Stimulated activated CD8-positive, alpha-beta memory T cell treated with anti-CD3 and anti-CD28 coated beads, Interleukin-7, amount 100 ng/mL, for 1 hour (primary cell): ENCODE measurements at places on chromosomes 6 and 20.

DNA sequence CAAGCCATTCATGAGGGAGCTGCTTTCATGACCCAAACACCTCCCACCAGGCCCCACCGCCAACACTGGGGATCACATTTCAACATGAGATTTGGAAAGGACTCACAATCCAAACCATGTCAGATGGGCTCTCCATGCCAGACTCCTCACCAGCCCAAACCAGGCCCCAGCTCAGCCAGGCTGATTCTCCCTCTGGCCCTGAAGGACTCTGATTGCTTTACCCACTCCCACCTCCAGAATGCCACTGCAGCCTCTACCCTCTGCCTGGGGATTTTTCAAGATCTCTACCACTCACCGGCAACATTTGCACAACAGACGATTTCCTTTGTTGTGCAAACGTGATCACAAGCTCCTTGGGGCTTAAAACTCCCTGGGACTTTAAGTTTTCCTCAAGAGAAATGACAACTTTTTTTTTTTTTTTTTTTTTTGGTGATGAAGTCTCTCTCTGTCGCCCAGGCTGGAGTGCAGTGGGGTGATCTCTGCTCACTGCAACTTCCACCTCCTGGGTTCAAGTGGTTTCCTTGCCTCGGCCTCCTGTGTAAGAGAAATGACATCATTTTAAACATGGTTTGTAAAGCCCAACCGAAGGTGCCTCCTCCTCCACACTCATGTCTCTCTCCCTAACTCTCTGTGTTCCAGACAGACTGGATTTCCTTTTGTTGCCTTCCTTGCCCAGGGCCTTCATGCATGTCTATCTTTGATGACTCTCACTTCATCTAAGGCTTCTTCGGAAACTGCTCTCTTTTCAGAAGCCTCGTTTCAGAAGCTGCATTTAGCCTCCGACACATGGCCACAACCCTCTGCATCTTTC lies 147.0 kb downstream of the CDH26 start:
- DNase-seq = no peak

DNA sequence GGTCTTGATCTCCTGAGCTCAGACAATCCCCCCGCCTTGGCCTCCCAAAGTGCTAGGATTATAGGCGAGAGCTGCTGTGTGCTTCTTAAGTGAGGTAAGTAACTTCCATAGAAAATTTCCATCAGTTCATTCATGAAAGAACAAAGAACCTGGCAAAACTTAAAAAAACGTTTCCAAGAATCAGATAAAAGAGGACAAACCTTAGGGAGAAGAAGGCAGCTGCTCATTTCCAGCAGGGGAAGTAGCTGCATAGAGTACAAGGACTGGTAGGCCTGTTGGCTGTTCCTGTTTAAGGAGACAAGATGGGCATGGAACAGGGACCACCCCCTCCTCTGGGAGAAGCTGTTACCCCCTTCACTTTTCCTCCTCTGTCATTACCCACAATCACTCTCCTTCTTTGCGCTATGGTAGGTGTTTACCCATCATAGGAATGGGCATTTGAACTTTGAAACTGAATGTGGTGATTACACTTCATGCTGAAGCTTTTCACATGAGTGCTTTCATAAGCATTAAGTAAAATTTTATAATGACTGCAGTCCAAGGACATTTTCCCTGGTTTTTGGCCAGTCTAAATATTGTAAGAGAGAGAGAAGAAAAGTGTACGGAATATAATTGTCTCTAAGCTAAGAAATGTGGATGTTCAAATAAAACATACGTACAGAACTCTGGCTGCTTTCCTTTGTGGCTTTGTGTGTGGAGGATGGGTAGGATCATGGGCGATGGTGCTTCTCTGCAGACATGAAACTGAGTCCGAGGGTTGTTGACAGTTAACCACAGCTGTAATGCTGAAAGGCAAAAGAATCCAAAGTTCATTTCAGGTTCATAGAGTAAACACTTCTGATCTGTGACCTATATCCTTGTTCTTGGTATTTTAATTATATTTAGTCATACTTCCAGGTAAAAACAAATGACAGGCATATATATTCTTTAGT lies 56.4 kb downstream of the CCN2 start:
- DNase-seq = no peak

DNA sequence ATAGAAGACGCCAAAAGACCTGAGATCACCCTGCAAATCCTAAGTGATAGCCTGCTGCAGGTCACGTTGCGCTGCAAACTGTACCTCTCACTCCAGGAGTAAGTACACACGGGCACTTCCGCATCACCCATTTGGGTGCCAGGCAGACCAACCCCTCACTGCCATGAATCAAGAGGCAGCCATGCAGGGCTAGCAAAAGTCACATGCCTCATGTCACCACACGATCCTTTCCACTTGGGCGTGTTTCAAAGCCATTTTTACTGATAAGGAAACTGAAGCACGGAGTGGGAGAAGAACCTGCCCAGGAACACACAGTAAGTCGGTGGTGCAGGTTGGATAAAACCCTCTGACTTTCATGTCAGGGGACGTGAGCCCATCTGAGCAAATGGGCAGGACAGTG lies 37.0 kb downstream of the BPIFB1 start:
- no peak for DNase-seq

GRCh38 chr6:14202947-14203346 lies 85.4 kb downstream of the CD83 start:
- DNase-seq = no peak

GRCh38 chr6:113129991-113130390 lies 727.2 kb upstream of the MARCKS start:
- DNase-seq = no peak

GRCh38 chr6:147075381-147075780 lies 128.8 kb upstream of the STXBP5 start:
- DNase-seq = no peak

- no peak for DNase-seq
Observed at GRCh38 chr6:97282238-97282725, 734 bp downstream of the MMS22L start.

DNA sequence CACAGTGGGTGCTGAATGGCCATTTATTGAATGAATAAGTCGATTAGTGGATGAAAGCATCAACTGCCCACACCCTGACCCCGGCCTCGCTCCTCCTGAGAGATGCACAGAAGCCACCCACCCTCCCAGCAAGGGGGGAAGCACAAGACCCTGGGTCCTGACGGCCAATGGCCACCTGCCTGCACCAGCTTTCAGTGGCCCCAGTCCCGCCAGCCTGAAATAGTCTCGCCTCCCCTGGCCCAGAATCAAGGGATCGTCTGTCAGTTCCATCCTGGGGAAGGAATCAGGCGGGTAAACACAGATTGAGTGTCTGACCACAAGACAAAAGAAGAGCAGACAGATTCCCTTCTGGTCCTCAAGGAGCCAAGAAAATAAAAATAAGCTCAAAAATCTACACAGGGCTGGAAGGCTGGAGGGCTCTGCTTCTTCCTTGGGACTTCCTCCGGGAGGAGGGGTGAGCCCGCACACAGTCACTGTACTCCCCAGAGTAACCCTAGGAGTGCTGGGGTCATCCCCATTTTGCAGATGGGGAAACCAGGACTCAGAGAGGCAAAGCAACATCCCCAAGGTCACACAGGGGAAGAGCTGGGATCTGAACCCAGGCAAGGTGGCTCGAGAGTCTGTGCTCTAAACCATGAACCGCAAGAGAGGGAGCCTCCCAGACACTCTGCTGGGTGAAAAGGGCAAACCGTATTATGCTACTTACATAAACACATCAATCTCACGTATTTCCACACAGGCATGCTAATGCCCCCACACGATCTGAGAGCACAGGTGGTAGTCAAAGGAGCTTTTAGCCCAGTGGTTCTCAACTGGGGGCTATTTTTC lies 7.8 kb downstream of the PREX1 start:
- no peak for DNase-seq

DNA sequence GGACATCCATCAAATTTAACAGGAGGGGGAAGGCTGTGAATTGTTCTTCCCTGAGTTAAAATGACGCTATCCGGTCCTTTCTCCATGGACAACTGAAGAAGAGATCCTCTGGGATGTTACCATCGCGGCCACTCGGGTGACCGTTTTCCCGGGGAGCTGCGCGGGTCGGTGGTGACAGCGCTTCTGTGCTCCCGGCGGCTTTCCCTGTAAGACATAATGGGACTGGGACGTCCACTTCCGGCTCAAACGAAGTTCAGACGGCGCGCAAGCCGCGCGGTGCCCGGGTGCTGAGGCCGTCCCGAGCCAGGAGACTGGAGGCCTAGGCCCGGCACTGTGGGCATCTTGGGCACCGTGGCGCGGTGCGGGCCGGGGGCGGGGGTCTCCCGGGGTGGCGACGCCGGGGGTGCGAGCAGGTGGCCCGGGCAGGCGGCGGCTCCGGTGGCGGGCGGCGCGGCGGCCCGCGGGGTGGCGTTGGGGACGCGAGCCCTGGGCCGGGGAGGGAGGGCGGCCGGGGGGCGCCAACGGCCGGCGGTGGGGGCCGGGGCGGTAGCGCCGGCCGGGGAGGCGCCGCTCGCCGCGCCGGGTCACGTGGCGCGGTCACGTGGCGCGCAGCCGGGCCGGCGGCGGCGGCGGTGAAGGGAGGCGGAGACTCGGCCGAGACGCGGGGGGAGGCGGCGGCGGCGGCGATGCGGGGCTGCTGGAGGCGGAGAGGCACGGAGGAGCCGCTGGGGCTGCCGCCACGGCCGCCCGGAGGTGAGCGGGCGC lies 63.6 kb downstream of the GTF2H5 start:
- peak; percentile 48 for DNase-seq

- no peak for DNase-seq
Observed at GRCh38 chr6:38077488-38078030, 258.0 kb downstream of the ZFAND3 start.

DNA sequence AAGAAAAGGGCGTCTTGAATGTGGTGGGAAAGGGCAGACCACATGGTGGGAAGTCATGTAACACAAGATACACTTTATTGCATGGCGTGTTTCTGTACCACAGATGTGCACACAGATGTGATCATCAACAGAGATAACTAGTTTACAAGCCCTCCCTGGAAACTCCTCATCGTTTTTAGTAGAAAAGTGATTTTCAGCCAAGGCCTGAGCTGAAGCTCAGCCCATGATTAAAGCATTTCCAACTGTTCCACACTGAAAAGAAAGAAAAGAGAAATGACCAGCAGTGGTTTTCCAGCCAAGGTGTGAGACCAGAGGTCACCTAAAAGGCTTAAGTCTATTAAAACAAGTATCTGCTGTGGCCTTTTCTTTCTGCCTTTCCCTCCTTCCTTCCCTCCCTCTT lies 463.9 kb upstream of the JAG1 start:
- DNase-seq = no peak

GRCh38 chr6:27433714-27434113 lies 39.2 kb downstream of the ZNF184 start:
- DNase-seq = no peak

- no peak for DNase-seq
Observed at GRCh38 chr20:24754691-24755090, 194.4 kb upstream of the CST7 start.
